ENCODE measurements at places on chromosomes 7 and 10.

- no peak for DNase-seq
Observed at GRCh38 chr7:48292949-48293348, 121.7 kb downstream of the ABCA13 start.

DNA sequence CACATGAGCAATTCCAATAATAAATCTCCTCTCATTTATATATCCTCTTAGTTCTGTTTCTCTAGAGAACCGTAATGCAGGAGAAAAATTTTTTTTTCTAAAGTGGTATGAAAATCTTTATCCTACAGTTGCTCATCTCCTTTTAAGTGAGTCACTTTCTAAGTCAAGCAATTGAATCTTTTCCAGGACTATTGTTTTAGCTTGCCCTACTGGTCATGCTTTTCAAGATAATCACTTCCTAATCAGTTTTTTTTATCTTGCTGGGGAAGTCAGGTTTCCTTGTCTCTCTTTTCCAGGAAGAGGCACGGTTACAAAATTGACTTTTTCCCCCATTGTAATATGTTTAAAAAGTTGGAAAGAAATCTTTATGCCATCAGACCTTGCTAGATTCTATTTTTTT, 44.0 kb downstream of the INPP5F start:
- DNase-seq, result no peak

- peak; percentile 84 for DNase-seq
Observed at GRCh38 chr7:150448789-150449147, 1.7 kb upstream of the GIMAP8 start.

DNA sequence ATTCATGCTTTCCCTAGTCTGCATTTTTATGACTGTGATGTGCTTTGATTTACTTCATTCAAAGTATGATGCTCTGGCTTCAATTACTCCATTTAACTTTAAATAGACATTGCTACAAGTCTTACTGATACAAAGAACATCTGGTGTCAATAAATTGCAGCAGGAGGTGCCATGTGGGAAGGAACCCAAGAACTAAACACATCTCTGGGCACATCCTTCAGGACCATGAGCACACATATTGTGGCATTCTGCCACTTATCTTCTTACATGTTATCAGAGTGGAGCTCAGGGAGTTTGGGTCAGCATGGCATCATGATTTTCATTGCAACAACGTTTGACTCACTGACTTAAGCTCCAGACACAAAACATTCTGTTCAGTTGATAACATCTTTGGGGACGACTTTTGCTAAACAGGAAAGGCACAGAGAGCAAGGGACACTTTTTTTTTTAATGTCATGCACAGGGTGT, 227.0 kb downstream of the DKK1 start:
- DNase-seq, result no peak

GRCh38 chr10:131320860-131321604, 9.5 kb upstream of the TCERG1L start:
- DNase-seq, result no peak

GRCh38 chr7:94561841-94562514, 52.4 kb downstream of the CASD1 start:
- DNase-seq, result no peak

DNA sequence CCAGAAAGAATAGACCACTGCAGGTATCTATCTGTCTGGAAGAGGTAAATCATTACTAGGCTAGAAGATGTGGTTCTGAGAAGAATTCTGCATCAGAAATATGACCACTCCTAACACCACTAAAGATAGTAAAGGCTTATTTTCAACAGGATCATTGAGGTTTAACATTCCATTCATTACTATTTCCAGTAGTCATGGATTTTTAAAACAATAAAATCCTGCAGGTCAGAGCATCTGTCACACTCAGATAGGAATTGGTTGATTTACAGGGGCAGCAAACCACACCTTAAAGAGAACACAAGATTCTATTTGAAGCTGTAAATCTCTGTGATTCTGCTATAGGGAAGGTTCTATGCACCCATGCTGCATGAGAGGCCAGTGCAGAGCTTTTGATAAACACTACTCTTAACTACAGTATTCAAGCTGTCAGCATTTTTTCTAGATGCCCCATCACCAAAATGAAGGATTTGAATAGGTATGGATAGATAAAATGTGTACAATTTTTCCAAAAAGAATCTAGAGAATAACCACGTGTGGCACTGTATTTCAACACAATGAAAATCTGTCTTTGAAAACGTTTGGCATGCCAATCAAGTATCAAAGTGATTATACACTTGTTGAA, 14.6 kb downstream of the LRRC17 start:
- no peak for DNase-seq

DNA sequence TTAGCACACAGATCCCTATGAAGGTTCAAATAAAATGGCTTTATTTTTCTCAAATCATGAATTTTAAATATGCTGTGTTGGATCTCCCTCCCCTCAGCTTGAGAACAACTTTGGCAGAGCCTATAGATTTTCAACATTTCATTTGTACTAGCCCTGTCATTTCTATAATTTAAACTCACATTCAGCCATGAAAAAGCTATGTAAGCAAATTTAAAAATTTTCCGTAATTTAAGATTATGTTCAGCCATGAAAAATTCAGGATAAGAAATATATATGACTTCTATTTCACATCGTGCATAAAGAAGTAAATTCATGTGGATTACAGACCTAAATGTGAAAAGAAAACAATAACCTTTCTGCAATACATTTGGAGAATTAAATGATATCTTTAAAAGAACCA, 36.5 kb upstream of the SCIN start:
- no peak for DNase-seq

DNA sequence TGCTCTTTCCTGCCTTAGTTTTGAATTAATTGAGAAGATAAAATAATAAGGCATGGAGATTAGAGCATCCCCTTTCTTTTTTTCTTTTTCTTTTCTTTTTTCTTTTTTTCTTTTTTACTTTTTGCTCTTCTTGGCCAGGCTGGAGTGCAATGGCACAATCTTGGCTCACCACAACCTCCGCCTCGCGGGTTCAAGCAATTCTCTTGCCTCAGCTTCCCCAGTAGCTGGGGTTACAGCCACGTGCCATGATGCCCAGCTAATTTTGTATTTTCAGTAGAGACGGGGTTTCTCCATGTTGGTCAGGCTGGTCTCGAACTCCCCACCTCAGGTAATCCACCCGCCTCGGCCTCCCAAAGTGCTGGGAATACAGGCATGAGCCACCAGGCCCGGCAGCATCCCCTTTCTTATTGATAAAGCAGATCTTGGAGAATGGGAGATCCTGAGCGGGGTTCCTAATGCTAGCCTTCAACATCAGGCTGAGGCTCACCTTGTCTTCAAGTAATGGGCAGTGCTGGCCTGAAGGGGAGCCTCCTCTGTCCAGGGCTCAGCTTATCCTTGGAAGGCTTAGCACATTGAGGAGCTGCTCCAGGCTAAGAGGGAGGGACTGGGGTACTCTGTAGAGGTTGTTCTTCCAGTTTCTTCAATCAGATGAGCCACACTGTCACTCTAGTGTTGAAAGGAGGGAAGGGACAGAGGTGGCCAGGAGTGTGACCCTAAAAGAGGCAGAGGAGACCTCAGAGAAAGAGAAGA, 27.9 kb downstream of the GSTO2 start:
- DNase-seq, result no peak

DNA sequence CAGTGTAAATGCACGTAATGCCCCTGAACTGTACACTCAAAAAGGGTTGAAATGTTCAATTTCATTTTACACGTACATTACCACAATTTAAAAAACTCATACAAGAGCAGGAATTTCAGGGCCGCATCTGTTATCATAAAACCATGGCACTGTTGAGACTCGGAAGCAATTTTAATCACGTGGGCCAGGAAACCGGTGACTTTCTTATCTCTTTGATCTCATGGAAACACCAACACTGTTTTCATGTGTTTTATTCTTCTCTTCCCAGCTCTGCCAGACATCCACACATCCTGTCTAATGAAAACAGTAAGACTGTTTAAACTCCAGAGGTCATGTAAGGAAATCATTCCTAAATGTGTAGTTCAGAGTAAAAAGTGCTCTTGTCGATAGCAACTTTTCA, 35.9 kb downstream of the PTPRE start:
- no peak for DNase-seq

DNA sequence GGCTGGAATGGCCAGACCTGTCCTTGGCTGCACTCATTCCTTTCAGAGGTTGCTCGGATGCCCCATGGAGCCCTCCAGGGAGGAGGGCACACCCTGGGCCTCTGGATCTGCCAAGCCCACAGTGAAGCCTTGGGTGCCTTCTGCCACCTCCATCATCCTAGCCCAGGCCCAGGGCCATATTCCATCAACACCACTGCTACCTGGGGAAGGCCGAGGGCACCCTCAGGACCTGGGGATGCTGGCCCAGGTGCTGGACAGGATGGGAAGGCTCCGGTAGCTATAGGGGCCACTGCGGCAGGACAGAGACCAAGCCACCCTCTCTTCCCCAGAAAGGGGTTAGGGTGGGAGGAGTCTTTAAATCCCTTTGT, 810 bp downstream of the OPN4 start:
- DNase-seq, result no peak

DNA sequence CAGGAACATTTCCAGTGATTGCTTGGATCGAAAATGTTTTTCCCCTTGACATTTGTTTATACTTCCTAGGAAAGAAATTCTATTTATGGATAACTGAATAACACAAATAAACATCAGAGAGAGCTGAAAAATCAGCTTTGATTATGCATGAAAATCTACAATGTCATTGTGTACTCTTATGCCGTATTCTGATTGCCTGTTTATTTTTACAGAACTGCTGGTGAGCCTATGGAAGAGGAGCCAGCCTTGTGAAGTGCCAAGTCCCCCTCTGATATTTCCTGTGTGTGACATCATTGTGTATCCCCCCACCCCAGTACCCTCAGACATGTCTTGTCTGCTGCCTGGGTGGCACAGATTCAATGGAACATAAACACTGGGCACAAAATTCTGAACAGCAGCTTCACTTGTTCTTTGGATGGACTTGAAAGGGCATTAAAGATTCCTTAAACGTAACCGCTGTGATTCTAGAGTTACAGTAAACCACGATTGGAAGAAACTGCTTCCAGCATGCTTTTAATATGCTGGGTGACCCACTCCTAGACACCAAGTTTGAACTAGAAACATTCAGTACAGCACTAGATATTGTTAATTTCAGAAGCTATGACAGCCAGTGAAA, 121.5 kb downstream of the TWIST1 start:
- DNase-seq, result no peak
